ENCODE measurements at places on chromosomes 2 and 18.

DNA sequence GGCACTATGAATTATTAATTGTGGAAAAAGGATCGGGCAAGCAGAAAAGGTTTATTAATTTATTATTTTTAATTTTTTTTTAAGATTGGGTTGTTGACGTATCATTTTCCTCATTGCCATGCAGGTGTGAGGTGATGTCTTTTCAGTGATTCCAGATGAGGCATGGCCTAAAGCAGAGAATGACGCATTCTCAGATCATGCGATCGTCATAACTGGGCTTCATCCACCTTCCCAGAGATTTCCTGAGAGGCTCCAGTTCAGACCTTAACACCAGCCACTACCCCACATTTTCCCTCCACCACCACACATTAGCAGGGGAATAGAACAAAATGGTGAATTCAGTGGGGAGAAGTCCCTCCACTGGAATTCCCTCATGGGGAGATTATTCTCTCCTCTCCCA lies 518.4 kb upstream of the SPHKAP start:
- no peak for DNase-seq

DNA sequence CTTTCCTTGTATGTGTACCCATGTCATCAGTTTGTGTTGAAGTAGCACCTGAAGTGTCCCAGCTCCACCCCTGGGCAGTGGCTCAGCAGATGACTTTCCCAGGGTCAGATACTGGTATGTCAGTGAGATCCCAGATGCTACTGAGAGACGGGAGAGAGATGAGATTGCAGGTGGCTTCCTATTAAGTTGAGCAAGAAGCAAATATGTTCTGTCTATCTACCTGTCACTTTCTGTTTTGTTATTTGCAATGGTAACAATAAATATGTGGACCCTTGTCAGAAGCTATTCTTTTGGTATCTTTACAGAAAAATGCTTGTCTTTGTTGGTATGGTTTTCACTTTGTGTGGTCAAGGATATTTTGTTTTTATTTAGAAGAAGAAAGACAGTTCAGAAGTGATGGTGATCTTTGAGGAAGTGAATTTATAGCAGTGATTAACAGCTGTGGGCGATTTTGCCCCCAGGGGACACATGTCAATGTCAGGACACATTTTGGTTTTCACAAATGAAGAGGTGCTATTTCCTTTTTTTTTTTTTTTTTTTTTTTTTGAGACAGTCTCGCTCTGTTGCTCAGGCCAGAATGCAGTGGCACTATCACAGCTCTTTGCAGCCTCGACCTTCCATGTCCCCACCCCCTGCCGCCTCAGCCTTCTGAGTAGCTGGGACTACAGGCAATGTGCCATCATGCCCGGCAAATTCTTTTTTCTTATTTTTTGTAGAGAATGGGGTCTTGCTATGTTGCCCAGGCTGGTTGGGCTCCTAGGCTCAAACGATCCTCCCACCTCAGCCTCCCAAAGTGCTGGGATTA lies 21.4 kb downstream of the MGAT5 start:
- DNase-seq, result no peak

DNA sequence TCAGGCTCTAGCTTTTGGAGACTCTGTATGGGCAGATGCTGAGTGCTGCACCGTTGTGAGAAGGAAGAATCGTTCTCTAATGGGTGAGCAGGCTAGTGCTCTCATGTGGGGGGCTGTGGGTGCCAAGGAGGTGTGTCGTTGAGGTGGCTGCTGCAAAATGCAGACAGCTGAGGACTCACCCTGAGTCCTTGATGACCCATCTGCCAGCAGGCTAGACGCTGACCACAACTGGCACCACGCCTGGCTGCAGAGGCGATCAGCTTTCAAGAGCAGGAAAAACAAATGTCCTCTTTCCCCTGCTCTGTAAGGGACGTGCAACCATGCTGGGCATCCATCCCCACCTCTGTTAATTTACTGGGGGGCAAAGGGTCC lies 48.2 kb downstream of the HAUS1 start:
- DNase-seq, result no peak

- DNase-seq, result no peak
These were observed 152.8 kb downstream of the TMEM18 start for GRCh38 chr2:524442-524841.

DNA sequence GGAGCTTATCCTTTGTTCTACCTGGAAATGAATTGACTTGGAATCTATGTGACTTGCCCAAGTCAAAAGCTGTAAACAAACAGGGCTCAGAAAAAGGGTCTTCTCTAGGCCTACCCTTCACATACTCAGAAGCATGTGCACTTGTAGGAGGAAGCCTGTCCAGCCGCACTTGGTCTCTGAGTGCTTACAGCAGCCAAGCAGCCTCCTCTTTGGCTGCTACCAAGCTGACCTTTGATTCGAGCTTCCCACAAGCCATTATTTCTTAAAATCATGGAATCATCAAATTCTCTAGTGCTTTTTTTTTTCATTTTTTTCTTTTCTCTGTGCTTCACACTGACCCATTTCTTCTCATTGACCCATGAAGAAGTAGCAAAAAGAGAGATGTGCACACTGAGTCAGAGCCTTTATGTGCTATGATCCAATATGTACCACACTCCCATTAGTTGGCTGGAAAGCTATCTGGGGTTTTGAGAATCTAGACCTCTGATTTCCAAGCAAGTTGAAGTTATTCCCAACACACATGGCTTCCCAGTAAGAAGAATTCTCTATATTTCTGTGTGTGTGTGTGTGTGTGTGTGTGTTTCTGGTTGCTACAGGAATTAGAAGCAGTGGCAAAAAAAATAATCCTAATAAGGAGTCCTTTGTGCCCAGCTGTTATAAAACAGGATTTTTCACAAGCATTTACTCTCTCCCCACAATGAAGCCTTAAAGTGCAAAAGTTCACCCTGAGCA lies 550.3 kb upstream of the TNP1 start:
- DNase-seq, result no peak

- DNase-seq, result no peak
These were observed 326.4 kb downstream of the THSD7B start for GRCh38 chr2:137091704-137092103.

DNA sequence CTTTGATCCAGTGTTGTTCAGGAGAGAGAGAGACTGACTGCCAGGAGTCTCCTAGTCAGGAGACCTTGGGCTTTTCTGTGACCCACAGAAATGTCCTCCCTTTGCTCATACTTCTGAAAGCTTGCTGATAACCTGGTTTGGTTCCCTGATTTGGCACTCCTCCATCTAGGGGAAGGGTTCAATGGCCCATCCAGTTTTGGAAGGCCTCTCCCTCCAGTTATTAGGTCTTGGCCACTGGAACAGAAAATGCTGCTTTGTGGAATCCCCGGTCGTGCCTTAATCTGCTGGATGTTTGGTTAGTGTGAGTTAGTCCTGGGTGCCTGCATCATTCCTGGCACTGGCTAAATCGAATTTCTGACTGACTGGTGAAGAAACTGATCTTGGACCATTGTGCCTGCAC lies 35.7 kb downstream of the KDM3A start:
- DNase-seq, result no peak

- no peak for DNase-seq
These were observed 79.8 kb upstream of the PIK3C3 start for GRCh38 chr18:41875094-41875780.

DNA sequence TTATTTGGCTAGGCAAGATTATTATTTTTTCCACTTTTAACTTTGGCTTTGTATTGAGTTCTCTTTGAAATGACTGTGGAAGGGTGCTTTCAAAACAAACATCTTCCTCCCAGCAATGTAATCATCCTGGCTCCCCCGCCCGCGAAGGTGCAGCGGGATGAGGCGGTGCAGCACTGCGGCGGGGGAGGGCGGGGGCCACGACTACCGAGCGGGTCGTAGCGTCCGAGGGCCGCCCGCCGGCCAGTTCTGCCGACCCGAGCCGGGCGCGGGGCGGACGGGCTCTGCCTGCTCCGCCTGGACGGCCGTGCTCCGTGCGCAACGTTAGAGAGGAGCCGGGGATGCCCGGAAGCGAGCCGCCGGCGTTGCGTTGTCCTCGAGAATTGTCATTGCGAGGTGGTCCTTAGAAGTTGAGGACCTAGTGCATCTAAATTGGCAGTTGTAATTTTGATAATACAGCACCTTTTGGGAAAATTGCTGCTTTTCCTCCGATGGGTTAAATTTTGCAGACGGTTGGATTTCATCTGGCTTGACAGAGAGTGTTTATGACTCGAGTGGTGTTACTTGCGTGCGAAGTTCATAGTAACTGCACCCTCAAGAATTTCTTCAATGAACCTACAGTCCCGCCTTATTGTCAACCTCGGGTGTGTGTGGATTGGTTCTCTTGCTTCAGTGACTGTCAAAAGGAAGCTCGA lies 1.1 kb downstream of the EPC2 start:
- DNase-seq, result peak; percentile 32

GRCh38 chr18:44855681-44856080 lies 175.0 kb downstream of the SETBP1 start:
- no peak for DNase-seq

GRCh38 chr2:182951948-182952663 lies 85.7 kb upstream of the FRZB start:
- no peak for DNase-seq

- no peak for DNase-seq
These were observed 40.5 kb downstream of the MYO3B start for GRCh38 chr2:170218456-170218855.

DNA sequence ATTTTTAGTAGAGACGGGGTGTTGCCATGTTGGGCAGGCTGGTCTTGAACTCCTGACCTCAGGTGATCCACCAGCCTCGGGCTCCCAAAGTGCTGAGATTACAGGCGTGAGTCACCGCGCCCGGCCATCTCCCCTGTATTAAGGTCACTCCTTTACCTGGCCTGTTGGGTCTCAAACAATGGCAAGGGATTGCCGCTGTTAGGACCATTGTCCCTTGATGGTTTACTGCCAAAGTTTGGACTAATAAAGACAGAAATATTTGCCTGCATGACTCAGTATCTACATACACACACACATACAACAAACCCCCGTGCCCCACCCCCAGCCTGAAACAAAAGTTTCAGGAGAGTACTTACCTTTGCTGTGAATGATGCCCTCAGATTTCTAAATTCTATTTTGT lies 16.5 kb downstream of the PARD3B start:
- DNase-seq, result no peak

- no peak for DNase-seq
These were observed 148.2 kb downstream of the GLI2 start for GRCh38 chr2:120883607-120884440.

DNA sequence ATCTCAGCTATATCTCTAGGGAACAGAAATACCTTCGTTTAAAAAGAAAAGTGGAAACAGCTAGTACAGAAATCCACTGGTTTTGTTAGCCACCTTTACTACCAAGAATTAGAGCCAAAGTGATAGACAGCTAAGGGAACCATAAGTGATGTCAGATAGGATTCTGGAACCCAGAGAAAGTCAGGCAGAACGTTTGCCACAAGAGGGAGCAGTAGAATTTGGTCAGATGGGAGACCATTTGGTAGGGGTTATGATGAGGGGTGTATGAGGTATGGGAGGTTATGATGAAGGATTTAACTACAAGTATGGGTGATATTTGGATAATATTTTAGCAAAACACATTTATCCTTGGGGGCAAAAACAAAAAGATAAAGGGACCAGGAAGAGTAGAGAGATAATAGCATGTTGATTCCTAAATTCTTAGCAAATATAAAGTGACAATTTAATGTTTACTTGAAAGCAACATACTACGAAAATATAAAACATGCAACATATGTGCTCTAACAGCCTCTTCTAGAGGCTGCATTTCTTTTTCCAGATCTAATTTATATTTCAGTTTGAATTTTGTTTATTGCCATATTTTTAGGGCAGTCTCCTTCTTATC lies 3.3 kb downstream of the SLC8A1 start:
- DNase-seq, result no peak

GRCh38 chr2:223469270-223470046 lies 132.7 kb downstream of the SCG2 start:
- DNase-seq, result no peak

DNA sequence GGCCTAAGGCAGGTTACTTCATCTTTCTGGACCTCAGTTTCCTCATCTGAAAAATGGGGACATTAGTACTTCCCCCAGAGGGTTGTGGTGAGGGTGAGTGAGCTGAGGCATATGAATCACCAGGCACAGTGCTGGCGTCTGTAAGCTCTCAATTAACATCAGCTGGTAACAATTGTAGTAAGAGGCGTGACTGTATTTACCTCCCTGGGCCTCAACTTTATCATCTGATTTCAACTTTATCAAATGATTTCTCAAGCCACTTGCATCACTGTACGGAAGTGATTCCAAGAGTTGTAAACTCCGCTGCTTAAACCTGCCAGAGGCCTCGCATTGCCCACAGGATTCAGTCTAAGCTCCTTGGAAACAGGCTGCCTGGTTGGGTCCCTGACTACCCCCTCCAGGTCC lies 53.6 kb upstream of the PKDCC start:
- no peak for DNase-seq

GRCh38 chr2:147441182-147441581 lies 403.6 kb upstream of the ACVR2A start:
- no peak for DNase-seq

- no peak for DNase-seq
These were observed 219.7 kb upstream of the STK17B start for GRCh38 chr2:196391149-196391479.

GRCh38 chr2:238079874-238080327 lies 19.1 kb downstream of the SCLY start:
- no peak for DNase-seq

GRCh38 chr2:166960702-166961270 lies 72.5 kb downstream of the XIRP2 start:
- DNase-seq, result no peak

- DNase-seq, result no peak
These were observed 144.8 kb downstream of the FAM124B start for GRCh38 chr2:224257156-224257555.

DNA sequence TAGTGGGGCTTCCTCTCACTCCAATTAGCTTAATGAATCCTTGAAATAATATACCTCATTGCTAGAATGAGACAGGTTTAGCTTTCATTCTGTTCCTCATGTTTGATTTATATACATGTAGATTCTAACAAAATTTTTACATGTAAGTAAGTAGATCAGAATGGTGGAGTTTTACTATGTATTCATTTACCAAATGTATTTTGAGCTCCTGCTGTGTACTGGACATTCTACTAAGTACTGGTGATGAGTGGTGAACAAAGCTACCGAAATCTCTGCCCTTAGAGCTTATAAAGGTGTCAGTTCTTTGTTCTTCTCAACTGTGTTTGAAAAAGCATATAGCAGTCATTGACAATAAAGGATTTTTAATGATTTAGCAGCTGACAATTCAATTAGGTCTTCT lies 19.7 kb downstream of the MTA3 start:
- no peak for DNase-seq

DNA sequence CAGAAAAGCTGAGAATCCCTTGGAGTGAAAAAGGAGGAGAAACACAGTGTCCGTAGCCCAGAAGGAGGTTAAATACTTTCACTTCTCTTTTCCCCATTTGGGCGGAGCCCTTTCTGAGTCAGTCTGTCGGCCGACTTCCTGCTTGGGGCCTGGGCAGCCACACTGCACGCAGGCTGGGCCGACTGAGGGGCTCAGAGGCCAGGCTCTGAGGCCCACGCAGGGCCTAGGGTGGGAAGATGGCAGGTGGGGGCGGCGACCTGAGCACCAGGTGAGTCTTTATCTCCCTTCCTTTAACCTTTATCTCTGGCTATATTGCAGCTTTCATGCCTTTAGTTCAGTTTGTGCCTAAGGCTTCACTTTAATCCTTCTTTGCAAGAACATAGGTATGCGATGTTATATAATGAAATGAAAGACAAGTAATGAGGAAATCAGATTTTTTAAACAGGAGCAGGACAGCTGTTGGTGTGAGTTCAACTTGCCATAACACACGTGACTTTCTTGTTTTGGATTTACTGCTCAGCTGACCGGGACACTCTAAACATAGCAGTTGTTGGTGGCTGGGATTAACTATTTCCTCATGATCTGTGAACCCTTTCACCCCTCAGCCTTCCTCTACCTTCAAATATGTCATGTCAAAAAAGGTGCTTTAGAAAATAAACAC lies at the start of gene SP100:
TSS of gene SP100 (plus strand) at position 141 of the 661 bp plus-strand sequence. CDS start at position 237, 96 bp downstream.
- peak; percentile 49 for DNase-seq

- no peak for DNase-seq
These were observed 223.6 kb downstream of the ACTR3 start for GRCh38 chr2:114113518-114113917.
